ENCODE measurements at places on chromosomes 12 and 14. TPM values are rescaled to one million over a fixed set of nuclear protein-coding genes. Genes with fewer than 3 reads are reported as not detected.

GRCh38 chr12:53505086-53505485 lies 2.2 kb downstream of the NPFF start:
- H3K4me3 ChIP-seq: no peak overlapping the region
- H3K36me3 ChIP-seq: no peaks in the 10 kb centered on the region
- DNase-seq: no peak

- no peaks in the 10 kb centered on the region for H3K27me3 ChIP-seq
- peak; percentile 62 for DNase-seq
- no peaks in the 10 kb centered on the region for H3K36me3 ChIP-seq
- H3K4me1 ChIP-seq: no peaks in the 10 kb centered on the region
- no peak within 1 kb of the TSS for H3K27ac ChIP-seq
These were observed at the start of gene C12orf56 for GRCh38 chr12:64390275-64390851. Gene C12orf56 (minus strand): TSS chr12:64390758. CDS start chr12:64390565, 193 bp downstream.

GRCh38 chr14:90580377-90581335 lies 183.8 kb downstream of the CALM1 start:
- H3K36me3 ChIP-seq: peaks cover 5% of the 10 kb centered on the region
- H3K27ac ChIP-seq: no peak overlapping the region
- H3K4me1 ChIP-seq: peaks cover 15% of the 10 kb centered on the region
- peaks cover 2% of the 10 kb centered on the region for H3K27me3 ChIP-seq
- no peak overlapping the region for H3K4me3 ChIP-seq

FGD4 gene
- total RNA-seq: 105 TPM
